Ascending aorta (tissue), 2 donors: ENCODE measurements at places on chromosomes 6 and 20. TPM values are rescaled to one million over a fixed set of nuclear protein-coding genes. Genes with fewer than 3 reads are reported as not detected.

Gene OR12D3
- not detected for total RNA-seq

GRCh38 chr20:6864740-6865139 is 97.3 kb downstream of the BMP2 start:
- no peaks in the 10 kb centered on the region for H3K36me3 ChIP-seq
- no peaks in the 10 kb centered on the region for H3K4me1 ChIP-seq
- H3K27ac ChIP-seq: no peak overlapping the region
- DNase-seq: no peak
- H3K27me3 ChIP-seq: no peaks in the 10 kb centered on the region

DNA sequence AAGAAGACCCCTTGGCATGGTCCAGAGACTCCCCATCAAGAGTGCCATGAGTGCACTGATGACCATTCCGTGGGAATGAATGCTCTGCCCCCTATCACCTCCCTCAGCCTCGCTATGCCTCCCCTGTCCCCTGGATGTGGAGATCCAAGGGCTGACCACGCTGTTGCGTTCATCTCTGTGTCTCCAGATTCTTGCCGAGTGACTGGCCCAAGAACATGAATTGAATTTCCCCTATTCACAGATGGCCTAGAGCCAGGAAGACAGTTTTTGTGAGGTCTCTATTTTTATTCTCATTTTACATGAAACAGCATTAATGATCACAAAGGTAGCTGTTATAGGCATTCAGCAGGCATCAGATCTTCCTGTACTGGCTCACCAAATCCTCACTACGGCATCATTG is 33.6 kb downstream of the MAFB start:
- DNase-seq: no peak
- no peak overlapping the region for H3K4me3 ChIP-seq
- H3K36me3 ChIP-seq: no peaks in the 10 kb centered on the region
- no peak overlapping the region for H3K27ac ChIP-seq
- H3K4me1 ChIP-seq: no peaks in the 10 kb centered on the region
- no peaks in the 10 kb centered on the region for H3K27me3 ChIP-seq

Gene ULBP3
- 24.2 TPM for total RNA-seq

Gene AVP
- total RNA-seq: not detected
